HCT116 (cell line): ENCODE measurements at places on chromosomes 2 and 18. TPM values are rescaled to one million over a fixed set of nuclear protein-coding genes. Genes with fewer than 3 reads are reported as not detected.

DNA sequence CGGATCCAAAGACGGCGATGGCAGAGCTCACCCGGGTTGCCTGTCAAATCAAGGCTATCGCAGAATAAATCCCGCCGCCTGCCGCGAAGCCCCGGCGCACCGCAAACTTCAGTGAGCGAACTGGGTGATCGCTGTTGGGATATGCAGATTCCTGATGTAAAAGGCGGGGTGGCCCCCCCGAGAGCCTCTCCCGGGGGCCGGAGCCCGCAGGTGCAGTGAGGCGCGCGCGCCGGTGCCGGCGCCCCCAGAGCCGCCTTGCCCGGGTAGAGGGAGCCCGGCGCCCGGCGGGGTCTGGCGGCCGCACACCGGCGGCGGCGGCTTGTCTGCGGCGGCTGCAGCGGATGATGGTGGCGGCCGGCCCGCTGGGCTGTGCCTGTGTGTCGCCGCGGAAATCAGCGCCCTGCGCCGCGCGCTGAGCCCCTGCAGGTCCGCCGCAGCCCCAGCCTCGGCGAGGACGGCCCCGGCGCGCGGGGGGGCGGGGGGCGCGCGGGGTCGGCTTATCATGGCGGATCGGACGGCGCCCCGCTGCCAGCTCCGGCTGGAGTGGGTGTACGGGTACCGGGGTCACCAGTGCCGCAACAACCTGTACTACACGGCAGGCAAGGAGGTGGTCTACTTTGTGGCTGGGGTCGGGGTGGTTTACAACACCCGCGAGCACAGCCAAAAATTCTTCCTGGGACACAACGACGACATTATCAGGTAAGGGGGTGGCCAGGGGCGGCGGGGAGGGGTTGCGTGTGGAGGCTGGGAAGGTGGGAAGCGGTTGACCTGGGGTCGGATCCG, 1.3 kb downstream of the EML6 start:
- peaks cover 32% of the 10 kb centered on the region for H3K4me1 ChIP-seq
- H3K4me3 ChIP-seq, result no peak overlapping the region
- no peaks in the 10 kb centered on the region for H3K36me3 ChIP-seq
- H3K27me3 ChIP-seq, result no peaks in the 10 kb centered on the region

DNA sequence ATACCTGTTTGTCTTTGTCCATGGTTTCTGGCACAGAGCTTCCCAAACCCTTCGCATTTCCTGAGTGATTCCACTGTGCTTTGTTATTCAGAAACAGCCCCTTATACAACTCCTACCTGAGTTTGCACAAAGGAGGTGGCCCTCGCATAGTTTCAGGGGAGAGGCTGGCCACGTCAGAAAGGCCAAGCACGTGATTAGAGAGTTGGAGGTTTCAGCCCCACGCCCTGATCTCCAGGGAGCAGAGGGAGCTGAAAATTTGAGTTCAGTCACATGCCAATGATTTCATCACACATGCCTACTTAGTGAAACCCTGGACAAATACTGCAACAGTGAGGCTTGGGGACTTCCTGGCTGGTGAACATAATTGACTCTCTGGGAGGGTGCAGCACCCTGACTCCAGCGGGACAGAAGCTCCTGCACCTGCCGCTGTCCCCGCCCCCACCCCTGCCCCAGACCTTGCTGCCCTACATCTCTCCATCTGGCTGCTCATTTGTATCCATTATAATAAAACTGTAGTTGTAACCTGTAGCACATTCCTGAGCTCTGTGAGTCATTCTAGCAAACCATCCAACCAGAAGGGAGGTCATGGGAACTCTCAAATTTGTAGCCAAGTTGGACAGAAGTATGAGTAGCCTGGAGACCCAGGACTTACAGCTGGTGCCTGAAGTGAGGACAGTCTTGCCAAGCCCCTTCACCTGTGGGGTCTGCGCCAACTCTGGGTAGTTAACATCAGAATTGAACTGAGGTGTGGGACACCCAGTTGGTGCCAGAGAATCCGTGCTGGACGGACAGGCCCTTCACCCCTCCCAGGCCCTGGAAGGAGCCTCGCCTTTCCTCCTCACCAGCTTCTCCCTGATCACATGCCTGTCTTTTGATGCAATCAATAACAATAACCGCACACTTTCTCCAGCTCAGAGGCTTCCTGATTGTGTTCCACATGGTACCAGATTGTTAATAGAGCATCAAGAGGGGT, 224.3 kb downstream of the ANAPC1 start:
- peaks cover 16% of the 10 kb centered on the region for H3K4me1 ChIP-seq
- H3K4me3 ChIP-seq, result no peak overlapping the region
- H3K27me3 ChIP-seq, result no peaks in the 10 kb centered on the region
- no peaks in the 10 kb centered on the region for H3K36me3 ChIP-seq
- peak; percentile 48 for DNase-seq

DNA sequence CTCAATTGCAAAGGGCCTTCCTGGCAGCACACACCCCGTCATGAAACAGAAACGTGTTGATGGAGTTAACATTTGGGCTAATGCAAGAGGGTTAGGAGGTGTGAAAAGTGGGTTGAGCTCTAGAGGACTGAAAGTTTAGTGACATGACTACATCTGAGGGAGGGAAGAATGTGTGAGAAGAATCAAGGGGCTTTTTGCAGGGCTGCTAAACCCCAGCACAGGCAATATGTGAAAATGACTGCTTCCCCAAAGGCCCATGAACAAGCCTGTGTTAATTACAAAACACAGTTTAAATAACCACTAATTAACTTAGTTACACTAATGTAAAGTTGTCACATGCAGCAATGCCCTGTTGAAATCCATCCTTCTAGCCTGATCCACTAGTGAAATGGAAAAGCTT, 63.4 kb upstream of the PEX13 start:
- no peak overlapping the region for H3K27ac ChIP-seq
- no peaks in the 10 kb centered on the region for H3K27me3 ChIP-seq
- H3K4me1 ChIP-seq, result peaks cover 6% of the 10 kb centered on the region
- no peaks in the 10 kb centered on the region for H3K36me3 ChIP-seq

Gene CYTIP
- 0.64 TPM for total RNA-seq

GRCh38 chr2:53861824-53862223, 2.1 kb upstream of the GPR75 start:
- no peaks in the 10 kb centered on the region for H3K4me1 ChIP-seq
- no peak overlapping the region for H3K4me3 ChIP-seq
- no peak for DNase-seq
- H3K27me3 ChIP-seq, result no peaks in the 10 kb centered on the region

Gene SUCLG1
- 56.3 TPM for total RNA-seq

DNA sequence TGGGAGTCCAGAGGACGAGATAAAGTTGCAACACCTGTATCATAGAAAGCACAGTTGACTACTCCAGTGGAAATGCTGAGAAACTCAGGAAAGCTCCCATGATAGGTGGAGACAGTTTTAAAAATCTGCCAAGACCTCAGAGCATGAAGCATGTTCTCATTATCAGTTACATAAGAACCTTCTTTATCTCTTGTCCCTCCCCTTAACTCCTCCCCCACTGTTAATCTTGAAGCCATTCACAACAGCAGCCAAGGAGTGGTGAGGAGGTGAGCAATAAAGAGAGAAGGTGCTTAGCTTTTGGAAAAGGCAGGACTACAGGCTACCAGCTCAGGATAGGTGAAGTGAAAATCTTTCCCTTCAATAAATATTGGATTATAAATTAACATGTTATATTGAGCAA, 657.9 kb downstream of the NYAP2 start:
- H3K4me3 ChIP-seq, result no peak overlapping the region
- DNase-seq, result no peak
- H3K4me1 ChIP-seq, result peaks cover 37% of the 10 kb centered on the region
- no peaks in the 10 kb centered on the region for H3K27me3 ChIP-seq
- peak overlapping the region; percentile 99 for H3K27ac ChIP-seq

- no peaks in the 10 kb centered on the region for H3K4me1 ChIP-seq
- no peak overlapping the region for H3K4me3 ChIP-seq
- H3K27me3 ChIP-seq, result peaks cover 10% of the 10 kb centered on the region; the same call in 1 of the 2 replicates
These were observed 40.3 kb downstream of the SNTG2 start for GRCh38 chr2:990970-991369.

- H3K36me3 ChIP-seq, result peaks cover 6% of the 10 kb centered on the region; the same call in 1 of the 2 replicates
- no peaks in the 10 kb centered on the region for H3K27me3 ChIP-seq
- no peak for DNase-seq
- H3K4me1 ChIP-seq, result no peaks in the 10 kb centered on the region
- no peak overlapping the region for H3K4me3 ChIP-seq
- H3K27ac ChIP-seq, result no peak overlapping the region
These were observed 60.1 kb downstream of the CLIP4 start for GRCh38 chr2:29175338-29175737.

DNA sequence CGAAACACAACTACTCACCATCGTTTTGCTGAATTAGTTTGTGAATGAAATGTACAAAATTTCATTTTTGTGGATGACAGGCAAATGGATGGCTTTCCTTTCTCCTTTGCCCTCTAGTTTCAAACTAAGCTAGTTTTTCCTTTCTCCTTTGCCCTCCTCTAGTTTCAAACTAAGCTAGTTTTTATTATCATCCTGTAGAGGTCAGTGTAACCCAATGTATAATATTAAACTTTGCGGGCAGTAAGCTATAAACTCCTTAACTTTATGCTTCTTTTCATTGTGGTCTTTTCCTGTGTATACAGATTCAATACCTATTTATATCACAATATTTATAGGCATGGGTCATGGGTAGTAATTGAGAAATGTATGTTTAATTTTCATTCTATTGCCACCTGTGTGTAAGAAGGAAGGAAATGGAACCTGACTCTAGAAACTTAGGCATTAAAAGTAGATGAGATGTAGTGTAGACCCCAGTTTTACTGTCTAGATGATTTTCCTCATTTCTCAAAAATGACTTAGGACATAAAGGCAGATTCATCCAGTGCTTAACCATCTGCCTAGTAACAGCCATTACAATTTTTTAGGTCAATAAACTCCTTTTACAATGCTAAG, 58.1 kb downstream of the MAP3K19 start:
- H3K4me1 ChIP-seq, result no peaks in the 10 kb centered on the region
- no peaks in the 10 kb centered on the region for H3K36me3 ChIP-seq
- H3K27me3 ChIP-seq, result peaks cover 21% of the 10 kb centered on the region; the same call in 1 of the 2 replicates
- no peak overlapping the region for H3K4me3 ChIP-seq
- peak; percentile 18 for DNase-seq

DNA sequence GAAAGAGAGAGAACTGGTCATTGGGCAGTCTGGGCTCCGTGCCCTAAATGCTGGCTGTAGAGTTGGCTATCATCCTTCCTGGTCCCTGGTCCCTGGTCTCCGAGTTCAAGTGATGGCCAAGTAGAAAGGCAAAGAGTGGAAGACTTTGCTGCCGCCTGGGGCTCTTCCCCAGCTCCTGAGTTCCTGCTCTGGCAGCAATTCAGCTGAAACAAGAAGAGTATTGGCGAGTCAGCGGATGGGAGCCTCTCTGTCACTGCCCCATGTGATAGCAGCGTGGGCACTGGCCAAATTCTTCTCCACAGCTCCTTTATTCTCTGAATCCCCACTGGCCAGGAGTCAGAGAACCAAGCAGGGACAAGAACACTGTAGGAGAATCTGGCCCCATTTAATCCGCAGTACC, 351.0 kb upstream of the POU3F3 start:
- no peaks in the 10 kb centered on the region for H3K4me1 ChIP-seq
- H3K27me3 ChIP-seq, result no peaks in the 10 kb centered on the region
- H3K36me3 ChIP-seq, result no peaks in the 10 kb centered on the region
- DNase-seq, result no peak
- H3K4me3 ChIP-seq, result no peak overlapping the region

Gene PRKAG3
- total RNA-seq, result not detected

DNA sequence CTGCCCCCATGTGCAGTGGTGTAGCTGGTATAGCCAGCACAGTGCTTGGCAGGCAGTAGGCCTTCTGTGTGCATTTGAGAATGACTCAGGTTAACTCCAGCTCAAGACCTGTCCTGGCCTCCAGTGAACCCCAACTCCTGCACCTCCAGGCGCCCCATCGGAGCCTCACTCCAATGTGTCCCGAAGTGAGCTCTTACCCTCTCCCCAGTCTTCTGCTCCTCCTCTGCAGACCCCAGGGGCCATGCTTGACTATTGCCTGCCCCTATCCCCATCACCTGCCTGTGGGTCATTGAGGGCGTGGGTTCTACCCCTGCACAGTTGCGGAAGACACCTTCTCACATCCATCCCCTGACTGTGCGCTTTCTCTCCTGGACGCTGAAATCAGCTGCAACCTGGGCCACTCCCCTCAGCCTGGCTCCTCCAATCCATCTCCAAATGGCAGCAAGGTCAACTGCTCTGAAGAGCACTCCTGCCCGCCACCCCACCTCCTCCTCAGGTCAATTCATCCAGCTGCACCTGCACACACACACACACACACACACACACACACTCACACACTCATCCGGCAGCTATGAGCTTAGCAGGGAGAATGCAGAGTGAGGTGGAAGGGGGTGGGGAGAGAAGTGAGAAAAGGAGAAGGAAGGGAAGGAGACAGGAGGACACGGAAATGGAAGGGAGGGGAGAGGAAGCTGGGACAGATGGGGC, 130.3 kb upstream of the GLI2 start:
- peaks cover 3% of the 10 kb centered on the region; the same call in 1 of the 2 replicates for H3K4me1 ChIP-seq
- no peak overlapping the region for H3K4me3 ChIP-seq
- no peaks in the 10 kb centered on the region for H3K36me3 ChIP-seq
- no peak overlapping the region for H3K27ac ChIP-seq
- no peaks in the 10 kb centered on the region for H3K27me3 ChIP-seq

Gene PFN4
- not detected for total RNA-seq

- H3K27ac ChIP-seq, result no peak overlapping the region
- H3K27me3 ChIP-seq, result no peaks in the 10 kb centered on the region
- H3K4me1 ChIP-seq, result no peaks in the 10 kb centered on the region
- H3K4me3 ChIP-seq, result no peak overlapping the region
- peak; percentile 81 for DNase-seq
- H3K36me3 ChIP-seq, result no peaks in the 10 kb centered on the region
These were observed 20.4 kb upstream of the FEZ2 start for GRCh38 chr2:36618381-36618780.

- H3K4me1 ChIP-seq, result peaks cover 37% of the 10 kb centered on the region
- no peaks in the 10 kb centered on the region for H3K36me3 ChIP-seq
These were observed at the start of gene KLHL41 for GRCh38 chr2:169509298-169509885. KLHL41 (plus strand) TSS chr2:169509702; CDS start chr2:169509779, 77 bp downstream.

DNA sequence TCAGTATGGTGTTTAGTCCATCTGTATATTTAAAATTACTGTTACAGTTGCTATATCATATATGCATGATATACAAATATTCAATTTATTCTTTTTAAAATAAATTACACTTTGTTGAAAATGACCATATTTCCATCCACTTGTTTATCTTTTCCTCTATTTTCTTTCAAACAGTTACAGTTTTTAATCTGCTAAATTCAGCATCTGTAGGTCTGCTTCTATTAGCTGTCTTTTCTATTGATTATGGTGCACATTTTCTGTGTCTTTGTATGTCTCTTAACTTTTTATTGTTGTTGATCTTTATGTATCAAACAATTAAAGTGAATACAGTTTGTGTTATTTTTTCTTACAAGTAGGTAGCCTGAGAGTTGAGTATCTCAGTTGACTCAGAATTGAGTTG, 28.1 kb downstream of the IL18R1 start:
- no peaks in the 10 kb centered on the region for H3K27me3 ChIP-seq
- no peak overlapping the region for H3K4me3 ChIP-seq
- no peaks in the 10 kb centered on the region for H3K4me1 ChIP-seq
- H3K27ac ChIP-seq, result no peak overlapping the region
- no peaks in the 10 kb centered on the region for H3K36me3 ChIP-seq
- DNase-seq, result no peak

Gene CD226
- 1.2 TPM for total RNA-seq

GRCh38 chr2:74017223-74017622, 32.5 kb downstream of the TET3 start:
- no peak for DNase-seq
- H3K27me3 ChIP-seq, result no peaks in the 10 kb centered on the region
- no peak overlapping the region for H3K4me3 ChIP-seq
- no peaks in the 10 kb centered on the region for H3K4me1 ChIP-seq
- H3K36me3 ChIP-seq, result no peaks in the 10 kb centered on the region
